ENCODE measurements at places on chromosomes 1 and 21. TPM values are rescaled to one million over a fixed set of nuclear protein-coding genes. Genes with fewer than 3 reads are reported as not detected.

Gene ARMH1
- 0.42 TPM for total RNA-seq

- DNase-seq, result no peak
Observed at GRCh38 chr1:229456016-229456415, 22.1 kb upstream of the ACTA1 start.

Gene BRDT
- total RNA-seq, result not detected

Gene NEXN
- 259 TPM for total RNA-seq

- DNase-seq, result no peak
Observed at GRCh38 chr1:199784138-199784895, 243.2 kb upstream of the NR5A2 start.

DNA sequence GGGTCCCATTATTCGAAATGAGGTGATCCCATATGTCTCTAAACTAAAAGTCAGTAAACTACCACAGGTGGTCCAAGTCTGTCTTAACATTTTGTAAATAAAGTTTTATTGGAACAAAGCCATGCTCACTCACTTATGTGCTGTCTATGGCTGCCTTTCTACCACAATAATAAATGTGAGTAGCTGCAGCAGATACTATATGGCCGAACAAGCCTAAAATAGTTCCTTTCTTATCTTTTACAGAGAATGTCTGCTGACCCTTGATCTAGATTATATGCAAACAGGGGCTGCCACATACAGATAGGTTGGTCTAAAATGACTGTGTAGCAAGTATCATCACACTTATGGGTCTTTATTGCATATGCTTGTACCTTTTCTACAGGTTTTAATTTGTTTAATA lies 140.0 kb downstream of the VAV3 start:
- no peak for DNase-seq

Gene LCE3C
- total RNA-seq, result not detected

GRCh38 chr1:95017775-95018174 lies 55.0 kb downstream of the ALG14 start:
- no peak for DNase-seq

GRCh38 chr21:35256468-35256988 lies 207.4 kb upstream of the RUNX1 start:
- DNase-seq, result peak; percentile 92

DNA sequence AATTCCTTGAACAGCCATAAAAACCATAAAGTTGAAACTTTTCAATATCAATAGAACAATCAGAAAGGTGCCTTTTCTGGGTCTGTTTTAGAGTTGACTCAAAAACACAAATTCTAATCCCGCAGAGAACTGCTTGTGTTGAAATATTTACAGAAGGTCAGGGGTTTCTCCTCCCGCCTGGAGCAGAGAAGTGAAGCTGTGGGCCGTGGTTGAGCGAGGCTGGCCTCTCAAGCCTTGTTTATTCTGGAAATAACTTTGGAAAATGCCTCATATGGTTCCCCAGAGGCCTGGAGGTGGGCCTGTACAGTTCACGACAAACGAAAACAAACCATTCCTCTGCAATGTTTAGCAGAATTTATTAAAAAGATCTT lies 90.8 kb upstream of the ERRFI1 start:
- DNase-seq, result no peak

Gene OTUD3
- 6.4 TPM for total RNA-seq

DNA sequence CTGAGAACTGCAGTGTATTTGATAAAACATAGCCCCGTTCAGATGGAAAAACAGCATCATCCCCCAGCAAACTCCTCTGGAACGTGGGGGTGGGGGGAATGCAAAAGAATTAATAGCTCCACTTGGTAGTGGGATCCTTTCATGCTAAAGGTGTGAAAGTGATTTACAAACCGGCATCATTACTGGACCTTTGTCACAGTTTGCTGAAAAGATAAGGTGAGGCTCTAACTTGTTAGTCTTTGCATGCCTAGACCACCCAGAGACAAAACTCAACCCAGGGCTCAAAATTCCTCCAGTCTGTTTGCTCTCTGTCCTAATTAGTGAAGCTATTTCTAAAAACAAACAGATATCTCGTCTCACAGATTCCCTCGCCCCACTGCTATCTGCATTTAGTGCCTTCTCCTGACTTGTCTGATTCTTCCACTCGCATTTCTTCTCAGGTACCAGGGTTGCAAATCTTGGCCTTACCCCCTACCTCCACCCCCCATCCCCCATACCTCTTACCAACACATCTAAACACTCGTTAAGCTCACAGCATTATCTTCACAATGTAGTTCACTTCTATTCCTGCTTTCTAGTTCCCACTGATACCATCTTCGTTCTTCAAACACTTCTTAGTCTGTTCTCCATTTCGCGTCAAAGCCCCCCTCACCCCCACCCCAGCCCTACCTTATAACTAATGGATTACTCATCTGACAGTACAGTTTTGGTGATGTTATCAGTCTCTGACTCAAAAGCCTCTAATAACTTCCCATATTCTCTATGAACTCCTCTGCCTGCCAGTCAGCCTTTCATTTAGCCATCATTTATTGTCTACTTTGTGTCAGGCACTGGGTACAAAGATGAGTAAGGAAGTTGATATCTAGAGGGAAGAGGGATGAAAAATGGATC lies 11.8 kb downstream of the IER5 start:
- no peak for DNase-seq

- DNase-seq, result no peak
Observed at GRCh38 chr1:162397039-162397448, 14.9 kb downstream of the SH2D1B start.

Gene SYT14
- total RNA-seq, result 0.11 TPM

Gene AIM2
- total RNA-seq, result 0.50 TPM

- no peak for DNase-seq
Observed at GRCh38 chr1:101706366-101706765, 290.4 kb downstream of the OLFM3 start.

Gene ADORA1
- 1.7 TPM for total RNA-seq

GRCh38 chr1:201742476-201742875 lies 86.5 kb upstream of the IPO9 start:
- no peak for DNase-seq

DNA sequence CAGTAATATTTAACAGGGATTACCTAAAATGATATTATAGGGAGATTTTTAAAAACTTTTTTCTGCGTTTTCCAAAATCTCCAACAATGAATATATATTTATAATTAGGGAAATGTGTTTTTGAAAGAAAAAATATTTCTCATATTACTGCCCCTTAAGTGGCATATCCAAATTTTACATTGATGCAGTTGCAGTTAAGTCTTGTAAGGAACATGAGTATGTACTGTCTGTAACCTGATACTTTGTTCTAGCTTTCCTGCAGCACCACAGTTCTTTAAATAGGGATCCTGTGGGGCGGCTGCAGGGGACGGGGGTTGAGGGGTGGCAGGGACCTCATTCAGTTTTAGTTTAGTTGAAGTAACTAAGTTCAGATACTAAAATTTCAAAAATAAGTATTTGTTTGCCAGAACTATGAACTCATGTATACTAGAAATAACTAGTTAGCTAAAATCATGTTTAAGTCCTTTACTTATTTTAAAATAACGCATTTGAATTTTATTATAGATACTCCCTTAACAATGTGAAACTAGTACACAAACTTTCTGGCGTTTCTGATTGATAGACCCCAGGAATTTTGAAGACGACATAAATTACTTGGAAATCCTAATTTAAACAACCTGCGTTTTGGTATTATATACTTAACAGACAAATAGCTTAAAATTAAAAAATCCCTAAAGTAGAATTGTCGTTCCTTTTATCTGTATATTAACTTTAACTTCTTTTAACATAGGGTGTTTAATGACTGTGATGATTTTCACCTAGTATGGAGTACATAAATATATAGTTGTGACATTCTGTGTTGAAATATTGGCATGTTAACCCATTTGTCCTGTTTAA lies 639 bp upstream of the DNAJB4 start:
- DNase-seq, result no peak

DNA sequence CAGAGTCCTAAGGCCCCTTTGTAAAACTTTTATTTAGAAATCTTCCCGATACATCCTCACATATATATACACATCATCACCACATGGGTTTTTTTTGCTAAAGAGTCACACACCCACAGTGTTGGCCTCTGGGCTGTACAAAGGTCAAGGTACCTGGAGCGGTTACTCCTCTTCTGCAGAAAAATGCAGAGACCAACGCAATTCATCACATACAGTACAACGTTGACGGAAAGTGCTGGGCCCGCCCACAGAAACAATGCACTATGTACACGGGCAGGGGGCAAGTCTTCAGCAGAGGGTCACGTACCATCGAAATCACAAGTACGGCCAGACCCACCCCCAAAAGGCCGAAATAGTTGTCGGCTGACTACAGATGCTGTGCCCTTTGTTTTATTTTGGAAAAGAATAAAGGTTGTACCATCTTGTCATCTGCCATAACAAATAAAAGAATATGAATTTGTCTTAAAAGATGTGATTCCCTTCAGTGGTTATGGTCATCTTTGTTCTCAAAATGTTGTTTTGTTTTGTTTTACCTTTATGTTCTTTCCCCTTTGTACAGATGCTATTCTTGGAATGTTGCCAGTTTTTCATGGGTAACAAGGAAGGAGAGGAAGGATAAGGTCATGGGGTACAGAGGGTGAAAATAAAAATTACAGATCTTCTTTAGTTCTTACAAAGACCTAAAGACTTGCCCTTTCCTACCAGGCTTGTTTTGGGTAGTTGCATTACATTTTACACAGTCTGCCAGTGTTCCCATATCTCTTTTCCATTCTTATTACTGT lies 15.6 kb downstream of the TAL1 start:
- no peak for DNase-seq

DNA sequence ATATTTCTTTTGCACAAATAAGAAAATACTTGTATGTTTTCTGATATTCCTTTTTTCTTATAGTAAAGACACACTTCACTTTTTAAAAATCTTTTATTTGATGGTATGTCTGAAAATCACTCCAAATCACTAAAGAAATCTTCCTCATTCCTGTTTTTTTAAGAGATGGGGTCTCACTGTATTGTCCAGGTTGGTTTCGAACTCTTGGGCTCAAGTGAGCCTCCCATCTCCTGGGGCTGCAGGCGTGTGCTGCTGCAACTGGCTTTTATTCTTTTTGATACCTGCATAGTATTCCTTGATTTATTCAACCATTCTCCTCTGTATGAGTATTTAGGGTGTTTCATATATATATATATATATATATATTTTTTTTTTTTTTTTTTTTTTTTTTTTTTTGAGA lies 88.1 kb downstream of the OSBPL9 start:
- DNase-seq, result no peak

Gene AMPD1
- not detected for total RNA-seq

- DNase-seq, result no peak
Observed at GRCh38 chr1:9510130-9510529, 29.1 kb upstream of the SLC25A33 start.

Gene SPRR2A
- total RNA-seq, result not detected

GRCh38 chr1:109846162-109846561 lies 64.5 kb upstream of the CSF1 start:
- DNase-seq, result no peak

DNA sequence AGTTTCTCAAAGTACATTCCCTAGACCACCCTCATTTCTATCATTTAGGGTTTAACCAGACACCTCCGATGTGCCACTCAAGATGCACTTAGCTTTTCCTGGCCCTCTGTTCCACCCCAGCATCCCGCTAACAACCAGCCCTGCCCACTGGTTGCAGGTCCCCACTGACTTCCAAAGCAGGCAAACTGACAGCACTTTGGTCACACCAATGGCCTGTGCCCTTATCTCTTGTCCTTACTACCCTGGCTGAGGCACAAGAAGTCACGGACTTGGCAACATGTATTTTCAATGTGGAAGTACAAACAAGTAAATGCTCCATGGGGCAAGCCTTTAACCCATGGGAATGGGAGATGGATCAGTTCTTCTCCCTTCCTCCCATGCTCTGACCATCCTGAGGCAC lies 357.1 kb downstream of the OMA1 start:
- no peak for DNase-seq

DNA sequence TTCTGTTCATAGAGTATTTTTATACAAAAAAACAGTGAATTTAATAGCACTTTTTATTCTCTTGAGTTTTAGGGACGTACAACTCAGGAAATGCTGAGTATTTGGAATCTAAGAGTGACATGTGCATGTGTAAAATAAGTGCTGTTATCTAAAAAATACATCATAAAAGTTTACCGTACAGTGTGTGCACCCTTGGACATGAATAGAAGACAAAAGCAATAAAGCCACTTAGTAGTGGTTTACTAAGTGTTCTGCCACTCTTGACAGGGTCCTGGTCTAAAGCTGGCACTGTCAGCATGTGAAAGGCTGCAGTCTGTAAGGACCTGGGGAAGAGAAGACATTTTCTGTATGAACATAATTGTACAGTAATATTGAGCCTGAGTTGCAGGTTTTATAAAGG lies 51.0 kb downstream of the LAMC1 start:
- no peak for DNase-seq

- no peak for DNase-seq
Observed at GRCh38 chr1:205688171-205689080, 8.1 kb upstream of the SLC45A3 start.

Gene MXRA8
- 103 TPM for total RNA-seq

GRCh38 chr1:75861831-75862230 lies 65.1 kb downstream of the MSH4 start:
- DNase-seq, result no peak

DNA sequence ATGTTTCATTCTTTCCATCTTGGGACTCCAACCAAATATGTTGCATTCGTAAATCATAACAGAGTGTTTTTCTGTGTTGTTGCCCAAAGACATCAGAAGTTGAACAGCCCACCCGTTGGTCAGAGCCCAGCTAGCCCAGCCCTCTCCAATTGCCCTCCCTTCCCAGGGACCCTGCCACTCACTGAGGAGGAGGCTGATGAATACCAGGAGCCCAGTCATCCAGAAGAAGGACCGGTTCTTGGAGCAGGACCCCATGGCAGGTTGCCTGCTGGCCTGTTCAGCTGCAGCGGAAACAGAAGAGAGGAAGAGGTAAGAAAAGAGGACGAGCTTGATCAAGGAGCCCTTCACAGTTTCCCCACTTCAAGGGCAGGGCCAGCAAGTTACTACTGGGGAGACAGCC lies 172.2 kb upstream of the ETV3 start:
- peak; percentile 90 for DNase-seq

Gene BSND
- total RNA-seq, result not detected

DNA sequence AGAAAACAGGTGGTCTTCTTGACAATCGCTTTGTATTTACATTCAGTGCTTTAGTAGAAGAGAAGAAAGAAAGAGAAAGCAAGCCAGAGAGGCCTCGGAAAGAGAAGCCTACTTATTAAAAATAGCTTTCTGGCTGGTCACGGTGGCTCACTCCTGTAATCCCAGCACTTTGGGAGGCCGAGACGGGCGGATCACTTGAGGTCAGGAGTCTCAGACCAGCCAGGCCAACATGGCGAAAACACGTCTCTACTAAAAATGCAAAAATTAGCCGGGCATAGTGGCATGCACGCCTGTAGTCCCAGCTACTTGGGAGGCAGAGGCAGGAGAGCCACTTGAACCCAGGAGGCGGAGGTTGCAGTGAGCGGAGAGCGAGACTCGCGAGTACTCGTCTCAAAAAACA lies 1.8 kb upstream of the SLC19A2 start:
- no peak for DNase-seq
